Head of caudate nucleus (tissue), 42 donors: ENCODE measurements at places on chromosomes 1 and 21.

DNA sequence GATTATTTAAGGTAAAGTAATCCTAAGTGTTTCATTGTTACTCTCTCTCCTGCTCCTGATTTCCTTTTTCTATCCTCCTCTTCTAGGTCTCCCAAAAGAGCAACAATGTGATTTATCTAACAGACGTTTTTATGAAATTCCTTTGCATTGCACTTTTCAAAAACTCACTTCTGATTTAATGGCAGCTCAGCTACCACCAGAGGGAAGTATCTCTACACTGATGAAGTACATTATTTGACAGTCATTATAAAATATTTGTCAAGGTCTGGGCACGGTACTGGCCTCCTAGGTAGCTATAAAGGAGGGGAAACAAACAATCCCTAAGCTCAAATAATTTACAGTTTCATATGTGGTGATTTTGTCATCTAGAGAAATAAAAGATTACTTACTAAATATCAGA is 15.6 kb downstream of the TMPRSS15 start:
- DNase-seq: no peak

DNA sequence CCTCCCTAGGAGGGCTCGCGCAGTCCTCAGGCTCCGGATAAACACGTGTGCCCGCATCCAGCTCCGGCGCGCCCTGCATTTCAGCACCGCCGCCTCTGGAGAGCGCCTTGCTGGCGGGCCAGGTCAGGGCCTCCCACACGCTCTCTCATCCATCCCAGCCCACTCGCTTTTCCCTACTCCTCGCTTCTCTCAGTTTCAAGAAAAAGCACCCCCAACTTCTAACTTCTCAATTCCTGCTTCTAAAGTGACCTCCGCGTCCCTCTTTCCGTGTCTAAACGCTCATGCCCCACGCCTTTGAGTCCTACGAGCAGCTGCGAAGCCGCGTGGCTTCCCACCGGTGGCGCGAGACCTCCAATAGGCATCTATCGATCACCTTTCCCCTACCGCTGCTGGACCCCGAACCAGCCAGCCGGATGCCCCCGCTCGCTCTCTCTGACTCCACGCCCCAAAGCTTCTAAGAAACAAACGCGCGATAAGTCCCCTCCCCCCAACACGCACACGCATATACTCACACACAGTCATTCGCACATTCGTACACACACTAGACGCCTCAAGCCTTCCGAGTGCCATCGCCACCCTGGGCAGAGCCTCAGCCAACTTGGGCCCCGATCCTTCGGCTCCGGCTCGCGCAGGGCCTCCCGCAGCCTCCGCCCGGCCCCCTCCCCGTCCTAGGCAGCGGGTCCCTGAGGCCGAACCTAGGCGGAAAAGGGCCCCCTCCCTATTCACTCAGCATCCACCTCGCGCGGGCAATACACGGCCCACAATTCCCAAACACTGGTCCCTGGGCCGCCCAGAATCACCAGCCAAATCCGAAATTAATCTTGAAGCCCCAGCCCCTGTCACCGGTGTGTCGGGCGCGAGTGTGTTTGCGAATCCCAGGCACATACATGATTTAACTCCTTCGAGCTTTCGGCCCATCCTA is 1.1 kb downstream of the NMNAT2 start:
- DNase-seq: peak; percentile 89

DNA sequence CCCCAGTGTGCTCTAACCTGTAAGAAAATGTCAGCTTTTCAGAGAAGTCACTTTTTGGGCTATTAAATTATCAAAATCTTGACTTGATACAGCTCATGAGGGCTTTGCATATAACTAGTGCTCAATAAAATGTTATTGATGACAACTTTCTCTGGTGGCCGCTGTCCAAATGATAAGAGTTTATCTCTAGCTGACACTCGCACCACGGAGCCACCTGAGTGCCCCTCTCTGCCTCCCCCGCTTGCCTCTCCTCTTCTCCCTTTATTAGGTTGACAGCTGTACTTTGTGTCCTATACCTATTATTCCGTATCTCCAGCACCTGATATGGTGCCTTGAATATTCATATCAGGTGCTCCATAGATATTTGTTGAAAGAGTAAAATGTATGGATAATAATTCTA is 82.8 kb downstream of the PHTF1 start:
- no peak for DNase-seq

DNA sequence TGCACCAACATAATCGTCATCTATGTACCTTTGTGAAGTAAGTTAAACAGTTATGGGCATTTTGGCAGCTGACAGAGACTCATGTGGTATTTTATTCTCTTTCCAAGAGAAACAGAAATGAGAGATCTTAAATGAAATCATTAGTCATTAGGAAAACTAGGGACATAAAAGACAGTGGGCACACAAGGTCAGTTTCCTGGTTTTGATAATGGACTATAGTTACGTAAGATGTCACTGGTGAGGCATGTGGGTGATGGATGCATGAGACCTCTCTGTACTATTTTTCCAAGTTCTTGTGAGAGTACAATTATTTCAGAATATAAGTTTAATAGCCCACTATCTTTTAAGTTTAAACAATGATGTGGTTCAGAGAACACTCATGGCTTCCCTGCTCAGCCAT is 216.9 kb downstream of the APP start:
- no peak for DNase-seq

- no peak for DNase-seq
Measured at GRCh38 chr1:106022312-106022902, 1034.1 kb upstream of the PRMT6 start.

DNA sequence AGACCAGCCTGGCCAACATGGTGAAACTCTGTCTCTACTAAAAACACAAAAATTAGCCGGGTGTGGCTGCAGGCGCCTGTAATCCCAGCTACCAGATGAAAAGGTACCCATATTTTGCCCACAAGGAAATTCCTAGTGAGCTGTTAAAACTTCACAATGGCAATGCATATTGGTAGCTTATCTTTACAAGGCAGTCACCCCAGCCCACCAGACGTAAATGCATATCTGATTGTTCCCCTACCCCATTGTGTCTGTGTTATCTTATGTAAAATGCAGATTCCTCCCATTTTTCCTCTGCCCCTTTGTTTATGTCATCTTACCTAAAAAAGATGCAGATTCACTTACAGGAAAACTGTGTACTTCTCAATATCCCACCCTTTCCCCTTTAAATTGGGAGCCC is 103.1 kb upstream of the SLC2A1 start:
- no peak for DNase-seq
